ENCODE measurements at places on chromosomes 16 and 17.
A peak's percentile ranks its signal among the peaks of the same experiment; 100 is the strongest.

DNA sequence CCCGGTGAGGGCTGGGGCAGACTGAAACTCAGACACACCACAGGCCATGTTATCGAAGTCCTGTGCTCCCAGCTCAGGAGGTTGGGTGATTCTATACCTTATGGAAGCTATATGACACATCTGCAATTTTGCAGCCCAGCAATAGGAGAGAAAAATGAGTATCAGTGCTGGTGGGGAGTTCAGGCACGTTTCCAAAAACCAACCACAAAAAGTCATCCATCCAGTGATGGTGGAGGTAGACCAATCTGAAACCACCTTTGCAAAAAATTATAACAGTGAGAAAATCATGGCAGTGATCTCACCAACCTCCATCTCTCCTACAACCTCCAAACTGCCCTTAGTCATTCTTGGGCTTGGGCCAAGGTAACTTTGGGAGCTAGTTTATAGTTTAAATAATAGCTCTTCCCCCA lies 327.9 kb downstream of the SLC39A11 start:
- no peak for DNase-seq

DNA sequence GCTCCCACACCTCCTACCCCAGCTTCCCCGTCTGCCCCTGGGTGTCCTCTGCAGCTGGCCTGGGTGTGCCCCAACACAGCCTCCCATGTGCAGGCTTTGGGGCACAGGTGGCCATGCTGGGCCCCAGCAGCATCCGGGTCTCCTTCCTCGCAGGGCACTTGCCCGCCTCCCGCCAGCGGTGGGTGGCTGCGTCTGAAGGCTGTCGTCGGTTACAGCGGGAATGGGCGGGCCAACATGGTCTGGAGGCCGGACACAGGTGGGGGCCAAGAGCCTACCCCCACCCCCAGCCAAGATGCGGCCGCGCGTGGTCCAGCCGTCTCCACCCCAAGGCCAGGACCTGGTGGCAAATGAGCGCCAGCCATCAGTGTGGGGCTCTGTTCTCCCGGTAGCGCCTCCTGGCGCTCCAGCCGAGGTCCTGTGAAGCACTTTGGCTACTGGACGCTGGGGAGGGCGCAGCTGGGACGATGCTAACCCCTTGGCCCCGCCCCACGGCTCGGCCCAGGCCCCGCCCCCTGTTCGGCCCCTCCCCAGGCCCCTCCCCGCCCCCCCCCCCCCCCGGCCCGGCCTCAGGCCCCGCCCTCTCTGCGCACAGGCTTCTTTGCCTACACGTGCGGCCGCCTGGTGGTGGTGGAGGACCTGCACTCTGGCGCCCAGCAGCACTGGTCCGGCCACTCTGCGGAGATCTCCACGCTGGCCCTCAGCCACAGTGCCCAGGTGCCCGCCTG lies 7.3 kb upstream of the RHOT2 start:
- DNase-seq = peak; percentile 65

DNA sequence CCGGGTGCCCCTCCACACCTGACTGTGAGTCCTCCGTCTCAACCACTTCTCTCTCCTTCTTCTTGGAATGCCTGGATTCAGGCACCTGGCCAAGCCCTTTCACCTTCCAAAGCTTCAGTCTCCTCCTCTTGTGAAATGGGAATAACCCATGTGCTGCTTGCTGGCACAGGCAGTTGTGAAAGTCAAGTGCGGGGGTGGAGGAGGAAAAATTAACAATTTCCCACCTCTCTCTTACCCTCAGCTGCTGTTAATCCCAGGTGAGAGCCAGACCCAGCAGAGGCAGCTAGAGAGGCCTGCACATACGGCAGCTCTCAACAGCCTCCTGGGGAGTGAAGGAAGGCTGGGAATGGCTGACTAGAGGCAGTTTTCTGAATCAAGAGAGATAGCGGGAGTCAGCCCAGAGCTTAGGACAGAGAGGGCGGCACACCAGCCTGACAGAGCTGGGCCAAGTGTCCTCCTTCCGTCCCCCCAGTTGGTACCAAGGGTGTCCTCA lies 77.9 kb upstream of the LGALS9 start:
- no peak for DNase-seq

DNA sequence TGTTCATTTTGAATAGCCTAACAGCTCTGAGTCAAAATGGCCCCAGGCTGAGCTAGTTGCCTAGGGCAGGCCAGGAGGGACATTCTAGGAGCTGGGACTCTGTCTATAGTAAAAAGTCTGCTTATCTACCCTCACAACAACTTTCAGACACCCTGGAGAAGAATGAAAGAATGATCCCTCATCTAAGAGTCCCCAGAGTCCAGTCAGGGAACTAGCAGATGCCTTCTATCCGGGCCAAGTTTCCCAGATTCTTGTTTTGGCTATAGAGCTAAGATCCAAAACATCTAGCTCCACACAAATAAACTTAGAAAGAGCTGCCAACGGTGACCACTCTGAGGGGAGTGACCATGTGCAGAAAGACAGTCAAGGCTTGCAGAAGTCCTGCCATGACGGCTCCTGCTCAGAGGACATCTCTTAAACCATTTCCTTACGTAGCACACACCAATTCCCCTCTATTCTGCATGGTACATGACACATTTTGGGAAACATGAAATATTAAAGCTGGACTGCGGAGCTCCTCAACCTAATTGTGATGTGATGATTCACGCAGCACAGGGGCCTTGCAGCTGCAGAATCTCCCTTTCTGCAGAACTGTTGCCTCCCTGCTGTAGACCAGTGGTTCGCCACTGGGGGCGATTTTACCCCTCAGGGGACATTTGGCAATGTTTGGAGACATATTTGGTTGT lies 24.2 kb downstream of the FAM20A start:
- DNase-seq = no peak

- DNase-seq = peak; percentile 52
Measured at GRCh38 chr16:71883168-71883848, 674 bp downstream of the ZNF821 start.

- DNase-seq = no peak
Measured at GRCh38 chr16:12411516-12411915, 392.2 kb downstream of the CPPED1 start.

DNA sequence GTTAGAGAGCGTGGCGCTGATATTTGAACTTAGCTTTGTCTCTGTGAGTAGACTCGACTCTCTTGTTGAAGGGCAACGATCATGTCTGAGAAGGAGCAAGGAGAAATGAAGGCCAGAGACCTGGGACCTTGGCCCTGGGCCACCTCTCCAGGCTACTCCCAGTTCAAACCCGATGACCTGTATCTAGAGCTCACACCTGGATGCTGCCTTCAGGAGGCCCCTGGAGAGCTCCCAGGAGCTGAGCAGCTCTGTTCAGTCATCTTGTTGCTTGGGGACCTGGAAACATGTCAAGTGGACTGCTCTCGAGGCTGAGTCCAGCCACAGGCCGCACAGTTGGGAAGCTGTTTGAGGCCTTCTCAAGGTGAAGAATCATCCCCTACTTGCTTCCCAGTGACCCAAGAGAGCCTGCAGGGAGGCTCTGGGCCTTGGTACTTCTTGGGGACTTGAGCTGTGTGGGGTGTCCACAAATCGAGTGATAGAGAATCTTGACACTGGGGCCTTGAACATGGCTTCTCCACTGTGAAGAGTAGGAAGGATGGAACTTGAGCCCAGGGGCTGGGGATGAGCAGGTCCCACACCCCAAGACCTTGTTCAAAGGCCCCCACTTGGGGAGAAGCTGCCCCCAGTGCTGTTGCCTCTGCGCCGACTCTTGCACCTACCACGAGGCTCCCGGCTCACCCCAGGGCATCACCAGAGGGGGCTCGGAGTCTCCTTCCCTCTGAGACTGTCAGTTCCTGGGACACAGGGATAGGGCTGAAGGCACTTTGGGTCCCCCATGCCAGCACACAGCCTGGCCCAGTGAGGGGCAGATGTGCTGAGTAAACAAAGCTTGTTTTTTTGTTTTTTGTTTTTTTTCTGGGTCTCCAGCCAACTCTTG lies 112.1 kb downstream of the IRX5 start:
- DNase-seq = no peak

- no peak for DNase-seq
Measured at GRCh38 chr16:23013484-23013883, 135.8 kb downstream of the USP31 start.

GRCh38 chr17:80827646-80828643 lies 163.7 kb upstream of the CHMP6 start:
- DNase-seq = no peak

DNA sequence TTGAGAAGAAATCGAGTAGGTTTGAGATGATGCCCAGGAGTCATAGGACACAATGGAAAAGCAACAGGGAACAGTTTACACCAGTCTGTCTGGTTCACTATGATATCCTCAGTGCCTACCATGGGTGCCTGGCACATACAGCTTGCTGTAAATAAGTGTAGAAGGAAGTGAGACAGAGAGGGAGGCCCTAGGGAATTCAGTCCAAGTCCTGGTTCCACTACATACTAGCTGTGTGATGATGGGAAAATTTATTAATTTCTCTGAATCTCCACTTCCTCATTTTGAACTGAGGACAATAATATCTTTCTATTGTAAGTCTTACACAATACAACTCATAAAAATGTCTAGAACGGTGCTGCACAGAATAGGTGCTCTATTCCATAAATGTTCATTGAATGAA lies 53.3 kb upstream of the LYRM9 start:
- DNase-seq = no peak

- no peak for DNase-seq
Measured at GRCh38 chr17:60356940-60357339, 35.0 kb downstream of the USP32 start.

All from activated CD4-positive, alpha-beta T cell treated with anti-CD3 and anti-CD28 coated beads, Interleukin-2, amount 50 U/mL, for 1 hour (primary cell).